ENCODE measurements at places on chromosomes 2 and 18.

DNA sequence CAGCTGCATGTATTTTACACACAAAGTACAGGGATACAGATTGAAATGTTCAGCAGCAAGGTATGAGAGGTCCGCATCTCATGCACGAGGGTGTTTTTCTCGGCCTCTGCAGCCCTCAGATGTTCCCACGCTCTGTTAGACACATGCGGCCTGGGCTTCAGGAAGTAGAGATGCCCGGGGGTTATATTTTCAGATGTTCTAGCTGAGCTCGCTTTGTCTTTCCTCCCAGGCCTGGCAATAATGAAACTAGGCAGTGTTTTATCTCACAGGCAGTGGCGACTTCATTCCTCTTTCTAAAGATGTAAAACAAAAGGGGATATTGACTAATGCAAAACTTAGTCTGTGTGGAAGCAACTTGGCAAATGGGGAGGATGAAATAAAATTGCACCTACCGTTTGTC lies 190.7 kb downstream of the GBX2 start:
- no peak for DNase-seq

DNA sequence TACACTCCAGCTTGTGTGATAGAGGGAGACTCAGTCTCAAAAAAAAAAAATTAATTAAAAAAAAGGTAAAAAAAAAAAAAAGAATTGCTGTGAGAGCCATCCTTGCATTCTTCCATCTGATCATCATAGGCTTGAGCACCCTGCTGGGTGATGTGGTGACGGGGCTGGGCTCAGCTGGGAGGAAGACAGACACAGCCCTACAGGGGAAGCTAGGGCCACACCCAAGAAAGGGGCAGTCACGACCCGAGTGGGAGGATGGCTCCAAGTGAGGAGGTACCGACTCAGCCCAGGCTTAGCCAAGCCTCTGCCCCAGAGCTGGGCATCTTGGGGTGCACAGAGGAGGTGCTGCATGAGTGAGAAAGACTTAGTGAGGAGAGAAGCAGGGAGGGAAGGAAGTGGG lies 165.5 kb downstream of the SH3RF3 start:
- DNase-seq = no peak

DNA sequence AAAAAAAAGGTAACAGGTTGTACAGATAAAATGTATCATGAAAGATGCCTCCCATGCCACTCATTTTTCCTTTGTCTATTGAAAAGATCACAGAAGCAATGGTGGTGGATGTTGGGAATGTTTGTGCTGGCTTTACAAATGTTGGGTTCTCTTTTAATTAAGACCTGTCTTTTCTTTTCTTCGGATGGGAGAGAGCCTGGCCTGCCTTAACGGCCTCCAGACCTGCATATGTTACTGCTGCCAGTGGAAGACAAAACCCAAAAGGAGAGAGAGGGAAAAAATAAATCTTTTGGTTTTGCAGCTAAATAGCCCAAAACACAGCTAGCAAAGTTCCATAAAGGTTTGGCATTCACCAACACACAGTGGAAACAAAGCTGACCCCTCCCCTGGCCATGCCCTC lies 50.5 kb upstream of the FZD7 start:
- DNase-seq = no peak

DNA sequence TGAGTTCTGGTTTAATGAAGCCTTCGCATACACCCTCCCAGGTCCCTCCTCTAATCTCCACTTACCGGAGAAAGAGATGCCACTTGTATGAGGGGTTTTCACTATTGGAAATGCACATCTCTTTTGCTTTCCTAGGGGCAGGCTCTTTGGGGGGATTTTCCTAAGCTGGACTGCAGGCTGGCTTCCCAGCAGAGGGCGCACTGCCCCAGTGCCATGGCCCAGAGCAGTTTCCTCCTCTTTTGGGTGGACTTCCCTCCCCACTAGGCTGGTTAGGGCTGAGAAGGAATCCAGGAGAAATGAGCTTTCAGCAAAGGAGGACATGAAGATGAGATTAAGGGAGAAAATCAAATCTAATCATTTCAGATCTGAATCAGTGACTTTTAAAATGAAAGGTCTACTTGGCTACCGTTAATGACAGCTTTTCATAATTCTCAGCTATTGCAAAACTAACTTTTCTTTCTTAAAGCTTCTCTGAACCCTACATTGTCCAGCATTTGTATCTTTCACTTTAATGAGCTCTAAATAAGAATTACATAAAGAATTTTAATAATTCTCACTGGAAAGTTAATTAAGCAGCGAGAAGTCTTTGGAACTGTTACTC lies 784.1 kb upstream of the FANCL start:
- peak; percentile 43 for DNase-seq

- no peak for DNase-seq
Measured at GRCh38 chr2:167489325-167489724, 601.0 kb downstream of the XIRP2 start.

- DNase-seq = no peak
Measured at GRCh38 chr2:238388794-238389193, 37.9 kb upstream of the ASB1 start.
